H54 (cell line): ENCODE measurements at places on chromosomes 7 and 10.

DNA sequence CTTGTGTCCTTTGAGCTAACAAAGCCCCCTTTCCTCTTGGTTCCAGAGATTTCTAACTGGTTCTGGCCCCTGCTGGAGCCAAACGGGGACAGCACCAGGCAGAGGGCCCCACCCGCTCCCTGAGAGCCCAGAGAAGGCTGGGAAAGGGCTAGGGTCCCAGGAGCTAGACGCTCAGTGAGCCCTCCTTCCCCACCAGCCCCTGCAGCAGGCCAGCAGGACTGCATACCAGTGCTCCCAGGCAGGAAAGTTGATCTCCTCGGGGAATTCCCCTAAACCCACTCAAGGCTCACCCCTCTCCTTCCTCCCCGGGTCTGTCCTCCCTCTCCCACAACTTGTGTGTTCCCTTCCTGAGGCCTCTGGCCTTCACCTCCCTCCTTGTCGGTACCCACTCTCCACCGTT is 47.7 kb downstream of the PAX2 start:
- DNase-seq, result no peak

GRCh38 chr7:42597300-42597699 is 314.6 kb downstream of the C7orf25 start:
- no peak for DNase-seq

- DNase-seq, result no peak
These were observed 54.3 kb downstream of the BMS1 start for GRCh38 chr10:42836771-42837468.

DNA sequence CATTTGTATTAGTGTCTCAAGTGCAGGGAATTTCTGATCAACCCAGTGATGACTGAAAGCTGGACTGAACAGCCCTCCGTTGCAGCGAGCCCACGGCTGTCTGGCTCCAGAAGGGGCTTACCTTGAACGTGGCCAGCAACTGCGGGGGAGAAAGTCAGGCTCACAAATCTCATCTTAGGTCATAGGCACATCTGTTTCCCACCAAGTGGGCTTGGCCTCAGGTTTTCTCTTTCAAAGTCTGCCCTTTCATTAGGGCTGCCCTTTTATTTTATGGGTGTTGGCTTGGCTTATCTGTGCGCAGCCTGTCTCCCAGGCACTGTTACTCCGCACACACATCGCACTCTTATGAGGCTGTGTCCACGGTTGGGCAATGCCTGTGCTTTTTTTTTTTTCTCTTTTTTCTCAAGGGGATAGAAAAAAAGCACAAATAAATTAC is 178.0 kb downstream of the JCAD start:
- DNase-seq, result no peak

GRCh38 chr10:22605168-22605567 is 109.2 kb downstream of the PIP4K2A start:
- DNase-seq, result no peak

GRCh38 chr7:28116041-28116440 is 64.6 kb downstream of the JAZF1 start:
- DNase-seq, result no peak

- no peak for DNase-seq
These were observed 262.8 kb downstream of the LRMDA start for GRCh38 chr10:75694269-75694668.

DNA sequence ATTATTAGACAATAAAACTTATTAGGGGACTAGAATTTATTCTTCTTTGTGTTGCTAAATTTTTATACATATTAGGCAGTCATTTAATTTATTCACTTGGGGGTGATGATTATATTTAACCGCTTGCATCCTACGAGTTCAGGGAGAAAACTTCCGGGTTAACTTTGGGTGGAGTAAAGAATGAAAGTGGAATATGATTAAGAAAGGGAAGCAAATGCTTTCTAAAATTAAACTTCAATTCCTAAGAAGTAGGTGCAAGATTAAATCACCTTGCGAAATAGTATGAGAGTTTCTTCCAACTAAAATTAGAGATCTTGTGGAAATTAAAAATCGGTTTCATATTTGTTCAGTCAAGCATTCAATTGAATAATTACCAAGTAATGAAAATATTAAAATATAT is 33.5 kb downstream of the MRC1 start:
- no peak for DNase-seq

DNA sequence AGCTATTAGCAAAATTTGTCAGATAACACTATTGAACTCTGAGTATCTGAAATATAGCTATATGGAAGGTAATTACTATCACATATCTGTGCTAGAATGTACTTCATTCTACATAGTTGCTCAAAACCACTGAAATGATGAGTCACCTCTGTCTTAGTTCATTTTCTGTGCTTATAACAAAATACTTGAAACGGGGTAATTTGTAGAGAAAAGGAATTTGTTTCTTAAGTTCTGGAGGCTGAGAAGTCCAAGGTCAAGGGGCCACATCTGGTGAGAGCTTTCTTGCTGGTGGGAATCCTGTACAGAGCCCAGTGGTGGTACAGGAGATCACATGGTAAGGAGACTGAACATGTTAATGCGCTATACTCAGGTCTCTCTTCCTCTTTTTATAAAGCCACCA is 41.9 kb upstream of the TNKS2 start:
- DNase-seq, result no peak

GRCh38 chr7:97971120-97971989 is 18.6 kb downstream of the OCM2 start:
- DNase-seq, result peak; percentile 44

GRCh38 chr7:2301511-2301863 is 12.8 kb downstream of the SNX8 start:
- DNase-seq, result no peak

GRCh38 chr7:45712872-45713668 is 138.9 kb downstream of the ADCY1 start:
- no peak for DNase-seq

DNA sequence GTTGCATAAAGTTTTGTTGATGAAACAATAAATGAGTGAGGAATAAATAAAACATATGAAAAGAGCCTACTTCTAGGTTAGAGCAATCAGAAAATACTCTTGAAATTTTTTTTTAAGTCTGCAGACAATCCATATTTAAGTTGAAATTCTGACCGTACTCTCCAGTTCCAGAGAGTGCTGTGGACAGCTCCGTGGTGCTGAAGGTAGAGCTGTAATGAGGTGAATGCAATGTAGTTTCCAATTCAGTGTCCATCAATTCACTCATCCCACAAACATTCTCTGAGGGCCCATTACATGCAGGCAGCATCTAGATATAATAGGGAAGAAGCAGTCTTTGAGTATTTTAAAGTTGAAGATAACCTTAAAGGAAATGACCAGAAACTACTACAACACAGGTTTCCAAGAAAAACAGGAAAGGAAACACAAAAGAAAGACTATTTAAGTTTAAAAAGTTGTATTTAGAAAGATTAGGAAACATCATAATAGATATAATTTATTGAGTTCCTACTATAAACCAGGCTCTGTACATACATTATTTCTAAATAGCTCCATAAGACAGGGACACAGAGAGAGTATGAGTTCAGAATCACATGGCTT is 44.0 kb upstream of the CRTAC1 start:
- peak; percentile 19 for DNase-seq

DNA sequence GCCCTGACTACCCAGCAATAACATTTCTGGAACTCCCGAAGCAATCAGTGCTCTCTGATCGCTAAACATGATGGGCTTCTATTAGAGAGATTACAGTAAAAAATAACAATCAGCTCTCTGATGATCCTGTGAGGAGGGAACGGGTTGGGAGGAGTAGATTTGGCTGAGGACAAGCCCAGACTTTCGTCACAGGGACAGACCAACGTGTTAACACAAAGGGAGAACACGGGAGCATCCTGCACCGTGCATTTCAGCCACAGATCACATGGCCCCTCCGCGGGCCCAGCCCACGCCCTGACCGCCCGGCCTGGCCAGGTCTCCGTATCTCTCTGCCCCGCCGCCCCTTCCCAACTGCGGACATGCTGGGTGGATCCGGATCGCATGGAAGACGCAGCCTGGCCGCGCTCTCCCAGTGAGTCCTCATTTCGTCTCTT is 95.0 kb upstream of the AGBL3 start:
- DNase-seq, result peak; percentile 61

GRCh38 chr10:30365278-30365677 is 16.2 kb upstream of the MTPAP start:
- DNase-seq, result peak; percentile 62

GRCh38 chr7:87426160-87426559 is 49.3 kb downstream of the ABCB4 start:
- DNase-seq, result no peak
